ENCODE measurements at places on chromosomes 6 and 20.

- DNase-seq: no peak
Observed at GRCh38 chr6:161256407-161256806, 17.5 kb downstream of the AGPAT4 start.

DNA sequence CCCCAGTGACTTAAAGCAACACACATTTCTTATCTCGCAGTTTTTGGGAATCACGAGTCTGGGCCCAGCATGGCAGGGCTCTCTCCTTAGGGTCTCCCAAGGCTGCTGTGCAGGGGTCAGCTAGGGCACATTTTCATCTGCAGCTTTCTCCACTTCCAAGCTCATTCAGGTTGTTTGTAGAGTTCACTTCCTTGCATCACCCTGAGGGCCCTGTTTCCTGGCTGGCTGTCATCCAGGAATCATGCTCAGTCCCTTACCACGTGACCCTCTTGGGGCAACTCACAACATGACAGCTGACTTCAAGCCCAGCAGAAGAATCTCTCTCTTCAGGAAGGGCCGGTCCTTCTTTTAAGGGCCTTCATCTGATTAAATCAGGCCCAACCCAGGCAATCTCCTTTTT is 21.3 kb downstream of the SNAP25 start:
- no peak for DNase-seq

GRCh38 chr20:35773154-35773751 is 1.4 kb downstream of the PHF20 start:
- DNase-seq: no peak

DNA sequence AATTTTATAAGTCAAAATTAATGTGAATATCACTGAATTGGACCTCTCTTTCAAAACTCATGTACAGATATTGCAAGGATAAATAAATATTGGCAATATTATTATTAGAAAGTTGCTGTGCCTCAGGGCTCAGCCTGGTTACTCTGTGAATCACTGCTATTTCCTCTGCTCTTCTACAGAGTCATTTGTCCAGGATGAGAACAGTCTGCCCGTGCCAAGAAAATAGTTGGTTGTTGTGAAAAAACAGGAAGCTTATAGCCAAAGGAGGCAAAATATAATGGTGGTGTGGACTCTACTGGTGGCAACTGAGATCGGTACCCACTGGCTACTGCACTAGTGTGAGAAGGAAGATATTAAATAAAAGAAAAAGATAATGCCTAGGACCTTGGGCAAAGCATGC is 93.6 kb downstream of the RIMS1 start:
- DNase-seq: no peak

GRCh38 chr6:167949121-167949684 is 48.3 kb upstream of the KIF25 start:
- DNase-seq: no peak

Data from HCT116 (cell line).